ENCODE measurements at places on chromosomes 5 and 9.
A peak's percentile ranks its signal among the peaks of the same experiment; 100 is the strongest.

- no peak for DNase-seq
Measured at GRCh38 chr5:109164001-109164400, 245.8 kb downstream of the PJA2 start.

DNA sequence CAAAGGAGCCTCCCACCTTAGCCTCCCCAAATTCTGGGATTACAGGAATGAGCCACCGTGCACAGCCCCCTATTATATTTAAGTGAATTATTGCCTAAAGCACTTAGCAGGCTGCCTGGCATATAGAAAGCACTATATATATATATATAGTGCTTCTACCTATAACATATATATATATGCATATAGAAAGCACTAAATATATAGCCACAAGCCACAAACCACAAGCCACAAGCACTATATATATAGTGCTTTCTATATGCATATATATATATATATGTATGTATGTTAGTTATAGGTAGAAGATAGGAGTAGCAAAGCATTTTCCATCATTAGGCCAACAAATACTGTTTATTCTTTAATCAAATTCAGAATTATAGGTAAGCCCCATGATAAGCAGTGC lies 185.8 kb downstream of the CWC27 start:
- DNase-seq = no peak

DNA sequence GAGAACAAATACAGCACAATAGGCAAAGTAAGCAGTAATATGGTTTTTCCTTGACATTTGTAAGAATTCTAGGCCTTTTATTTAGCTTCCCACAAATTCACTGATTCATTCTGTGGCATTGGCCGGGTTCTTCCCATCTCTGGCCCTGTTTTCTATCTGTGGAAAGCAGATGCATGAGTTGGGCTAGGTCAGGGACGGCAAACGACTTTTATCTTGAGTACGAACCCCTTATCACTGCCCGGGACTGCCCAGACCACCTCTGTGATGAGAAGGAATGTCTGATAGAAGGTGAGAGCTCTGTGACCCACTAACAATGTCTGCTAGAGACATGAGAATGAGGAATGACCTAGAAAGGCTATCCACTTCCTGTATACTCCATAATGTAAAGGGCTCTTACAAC lies 35.4 kb upstream of the ADAM19 start:
- DNase-seq = no peak

GRCh38 chr9:107874137-107874536 lies 384.6 kb upstream of the KLF4 start:
- DNase-seq = no peak

GRCh38 chr9:79020276-79020675 lies 551.5 kb upstream of the TLE4 start:
- DNase-seq = no peak

GRCh38 chr5:134171972-134172371 lies 4.8 kb downstream of the SKP1 start:
- no peak for DNase-seq

- peak; percentile 19 for DNase-seq
Measured at GRCh38 chr9:114958021-114958843, 27.8 kb upstream of the TNFSF8 start.

DNA sequence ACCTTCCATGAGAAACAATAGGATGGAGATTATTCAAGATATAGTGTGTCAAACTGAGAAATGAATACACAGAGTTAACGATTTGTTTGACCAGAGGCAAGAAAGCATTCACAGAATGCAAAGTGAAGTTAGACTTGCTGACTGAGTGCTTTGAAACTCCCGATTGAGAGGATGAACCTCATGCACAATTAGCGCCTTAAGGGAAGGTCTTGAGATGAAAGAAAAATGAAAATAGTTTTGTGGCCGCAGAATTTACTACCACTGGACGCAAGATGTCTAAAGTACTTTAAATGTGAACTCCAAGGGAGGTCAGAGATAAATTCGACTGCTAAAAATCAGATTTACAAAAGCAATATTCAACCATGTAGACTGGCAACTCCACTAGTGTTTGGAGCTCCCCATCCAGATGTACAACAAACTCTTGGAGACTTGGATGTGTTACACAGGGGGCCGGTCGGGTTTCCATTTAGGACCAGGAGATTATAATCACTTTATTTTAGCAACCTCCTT lies 707 bp upstream of the RIMOC1 start:
- no peak for DNase-seq

GRCh38 chr5:53411388-53411787 lies 69.0 kb upstream of the FST start:
- DNase-seq = no peak

DNA sequence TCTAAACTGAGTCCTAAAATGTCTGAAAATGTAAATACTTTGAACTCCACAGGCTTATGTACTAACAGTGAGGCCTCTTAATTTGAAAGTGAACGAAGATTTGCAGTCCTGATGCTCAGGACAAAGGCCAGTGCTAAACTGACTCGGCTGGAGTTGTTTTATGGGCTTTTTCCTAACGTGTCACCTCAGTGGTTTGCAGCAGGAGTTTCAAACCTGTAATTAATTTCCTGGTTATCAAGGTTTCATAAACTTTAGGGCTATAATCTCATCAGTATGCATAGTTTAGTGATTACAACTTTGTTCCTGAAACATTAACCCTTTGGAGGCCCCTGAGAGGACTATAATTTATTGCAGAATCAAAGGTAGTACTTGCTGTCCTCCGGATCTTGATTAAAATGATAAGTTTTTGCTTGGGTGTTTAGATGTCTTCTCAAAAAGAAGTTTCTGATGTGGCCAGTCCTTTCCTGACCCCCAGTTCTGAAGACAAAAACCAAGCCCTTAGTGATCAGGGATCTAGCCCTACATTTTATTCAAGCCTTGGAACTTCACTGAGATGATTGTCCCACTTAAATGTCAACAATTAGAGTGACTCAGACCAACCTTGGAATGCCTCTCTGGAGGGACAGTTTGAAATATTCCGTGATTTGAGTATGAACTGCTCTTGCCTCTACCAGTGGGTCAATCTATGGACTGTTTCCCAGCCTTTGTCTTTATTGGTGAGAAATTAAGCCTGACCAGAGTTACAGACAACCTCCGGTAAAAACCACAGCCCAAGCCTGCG lies 11.1 kb upstream of the S100Z start:
- peak; percentile 31 for DNase-seq

- DNase-seq = no peak
Measured at GRCh38 chr5:14674983-14675854, 10.7 kb downstream of the OTULIN start.

DNA sequence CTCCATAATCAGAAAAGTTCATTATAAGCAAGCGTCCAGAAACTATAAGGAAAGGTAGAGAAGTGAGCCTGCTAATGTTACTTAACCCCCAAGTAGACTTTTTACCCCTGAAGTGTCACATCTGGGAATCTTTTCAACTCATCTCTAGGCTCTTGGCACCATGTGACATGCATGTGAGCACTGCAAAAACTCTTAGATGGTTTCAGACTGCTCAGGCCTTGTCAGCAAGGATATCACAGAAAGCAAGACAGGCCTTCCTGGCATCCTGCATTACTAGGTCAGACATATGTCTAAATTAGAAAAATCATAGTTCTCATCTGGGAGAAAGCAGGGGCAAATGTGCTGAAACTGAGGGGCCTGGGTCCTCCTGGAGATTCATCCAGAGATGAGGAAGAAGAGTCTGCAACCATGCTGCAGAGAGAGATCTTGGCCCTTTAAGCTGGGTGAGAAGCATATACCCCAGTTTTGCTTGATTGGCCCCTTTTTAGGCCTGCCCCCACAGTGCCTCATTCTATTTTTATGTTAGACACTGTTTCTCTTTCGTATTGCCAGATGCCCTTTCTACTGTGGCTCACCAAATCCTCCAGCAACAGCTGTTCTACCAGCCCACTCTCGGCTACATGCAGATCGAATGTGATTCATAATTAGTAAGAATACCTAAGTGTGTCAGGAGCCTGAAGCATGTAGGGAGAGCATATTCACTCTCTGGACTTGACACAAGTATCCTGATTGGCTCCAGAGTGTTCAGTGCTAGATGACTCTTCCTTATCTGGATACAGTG lies 19.0 kb downstream of the TMEM8B start:
- peak; percentile 93 for DNase-seq

DNA sequence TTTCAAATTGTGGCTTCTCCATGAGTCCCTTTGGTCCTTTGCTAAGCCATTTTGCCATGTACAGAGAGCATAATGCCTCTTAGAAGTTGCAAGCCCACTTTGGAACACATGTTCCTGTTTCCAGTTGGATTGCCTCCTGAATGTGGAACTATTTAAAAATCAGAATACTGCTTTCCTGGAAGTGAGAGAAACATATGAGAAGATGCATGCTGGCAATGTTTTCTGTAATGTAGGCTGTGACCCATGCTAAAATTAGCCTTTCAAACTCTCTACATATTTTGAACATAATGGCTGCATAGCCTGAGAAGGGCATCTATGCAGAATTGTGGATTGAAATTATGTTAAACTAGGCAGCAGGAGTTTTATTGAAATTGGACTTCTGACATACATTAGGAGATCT lies 175.5 kb upstream of the PAPPA start:
- DNase-seq = no peak

GRCh38 chr9:34317436-34317835 lies 11.6 kb downstream of the KIF24 start:
- no peak for DNase-seq

DNA sequence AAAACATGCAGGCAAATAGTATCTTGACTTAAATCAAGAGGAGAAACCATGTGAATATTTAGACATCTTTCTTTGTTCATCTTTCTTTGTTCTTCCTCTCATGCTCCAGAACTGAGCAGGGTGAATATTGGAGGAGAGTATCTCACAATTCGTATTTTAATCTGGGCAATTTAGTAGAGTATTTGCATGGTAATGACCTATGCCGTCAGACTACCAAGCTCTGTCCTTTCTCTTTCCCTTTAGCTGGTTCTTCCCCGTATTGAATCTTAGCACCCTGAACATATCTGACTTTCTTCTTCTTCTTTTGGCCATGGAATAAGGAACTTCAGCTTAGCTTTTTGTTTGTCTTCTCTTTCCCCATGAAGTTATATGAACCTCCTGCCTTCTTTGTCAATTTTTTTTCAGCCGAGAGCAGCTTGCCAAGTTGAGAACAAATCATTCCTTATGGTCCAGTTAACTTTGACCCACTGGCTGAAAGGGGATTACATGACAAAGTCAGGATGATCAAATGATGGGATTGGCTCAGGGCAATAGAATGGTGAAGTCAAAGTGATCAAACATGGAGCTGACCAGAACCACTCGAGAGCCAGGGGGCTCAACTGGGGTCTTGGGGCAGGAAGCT lies 95.8 kb downstream of the DAPK1 start:
- no peak for DNase-seq

DNA sequence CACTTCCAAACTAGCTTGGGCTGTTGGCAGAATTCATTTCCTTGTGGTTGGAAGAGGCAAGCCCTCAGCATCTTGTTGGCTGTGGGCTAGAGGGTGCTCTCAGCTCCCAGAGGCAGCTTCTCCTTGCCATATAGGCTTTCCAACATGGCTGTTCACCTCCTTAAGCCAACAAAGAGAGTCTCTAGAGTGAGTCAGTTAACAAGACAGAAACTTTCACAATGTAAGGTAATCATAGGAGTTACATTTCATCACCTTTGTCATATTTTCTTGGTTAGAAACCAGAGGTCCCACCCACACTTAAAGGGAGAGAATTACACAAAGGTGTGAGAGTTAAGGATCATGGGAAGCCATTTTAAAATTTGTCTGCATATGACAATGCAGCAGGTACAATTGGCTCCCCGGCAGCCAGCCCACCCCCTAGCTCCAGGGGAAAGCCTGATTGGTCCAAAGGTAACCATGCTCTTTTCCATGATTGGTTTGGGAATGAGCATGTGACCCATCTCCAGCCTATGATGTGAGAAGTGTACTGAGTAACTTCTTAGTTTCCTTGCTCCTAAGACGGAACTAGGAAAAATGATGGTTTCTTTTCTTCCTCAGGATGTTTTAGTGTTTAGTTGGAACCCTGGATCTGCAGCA lies 109.8 kb upstream of the MSX2 start:
- DNase-seq = no peak

DNA sequence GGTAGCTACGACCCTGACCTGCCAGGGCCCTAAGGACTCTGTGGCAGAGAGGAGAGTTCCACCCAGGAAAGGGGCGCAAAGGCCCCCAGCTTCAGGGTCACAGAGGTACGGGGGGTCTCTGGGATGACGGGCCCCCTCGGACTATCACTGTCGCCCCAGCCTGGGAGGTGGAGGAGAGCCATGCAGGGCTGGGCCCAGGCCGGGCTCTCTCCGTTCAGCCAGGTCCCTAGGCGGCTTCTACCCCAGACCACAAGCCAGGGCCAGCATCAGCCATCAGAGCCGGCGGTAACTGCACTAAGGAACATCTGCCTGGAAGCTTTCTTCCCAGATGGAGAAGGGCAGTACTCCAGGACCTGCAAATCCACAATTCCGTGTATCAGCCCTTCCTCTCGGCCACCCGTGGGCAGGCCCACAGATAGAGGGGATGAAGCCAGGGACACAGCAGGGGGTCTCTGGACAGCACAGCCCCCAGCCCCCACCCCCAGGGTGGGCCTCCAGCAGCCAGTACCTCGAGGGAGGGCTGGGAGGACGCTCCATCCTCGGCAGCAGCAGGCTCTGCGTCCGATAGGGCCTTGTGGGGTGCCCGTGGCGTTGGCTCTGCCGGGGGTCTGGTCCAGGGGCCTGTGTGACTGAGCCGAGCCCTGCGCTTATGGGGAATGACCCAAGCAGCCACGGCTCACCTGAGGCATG lies 38.4 kb downstream of the NACC2 start:
- DNase-seq = no peak

DNA sequence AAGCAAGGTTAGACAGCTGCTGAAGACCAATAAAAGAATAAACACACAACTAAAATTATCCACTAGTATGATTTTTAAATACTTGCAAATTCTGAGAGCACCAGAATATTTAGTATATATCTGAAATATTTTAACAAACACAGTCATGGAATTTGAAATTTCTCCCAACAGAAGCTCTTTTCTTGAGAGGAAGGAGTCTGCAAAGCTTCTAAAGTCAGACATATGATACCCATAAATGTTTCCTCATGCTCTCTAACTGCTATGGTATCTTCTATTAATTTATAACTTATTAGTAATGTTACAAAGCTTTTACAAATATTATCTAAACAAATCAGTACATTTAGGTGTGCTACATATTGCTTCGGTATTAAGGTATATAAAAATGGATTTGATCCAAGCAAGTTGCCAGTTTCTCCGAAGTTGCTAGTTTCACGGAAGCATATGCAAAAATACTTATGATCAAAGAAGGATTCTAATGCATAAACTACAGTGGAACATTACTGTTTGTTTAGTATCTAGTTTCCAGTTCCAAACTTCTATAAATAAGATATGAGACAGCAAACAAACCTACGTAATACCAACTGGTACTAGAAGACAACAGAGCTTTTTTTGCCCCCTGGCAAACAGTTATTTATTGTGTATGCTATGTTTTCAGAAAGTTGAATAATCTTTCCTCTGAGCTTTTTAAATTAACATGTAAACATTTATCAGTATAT lies 22.0 kb downstream of the FNIP1 start:
- no peak for DNase-seq
